ENCODE measurements at places on chromosomes 4 and X.

GRCh38 chr4:88858752-88859151, 161.1 kb upstream of the NAP1L5 start:
- no peak for DNase-seq

DNA sequence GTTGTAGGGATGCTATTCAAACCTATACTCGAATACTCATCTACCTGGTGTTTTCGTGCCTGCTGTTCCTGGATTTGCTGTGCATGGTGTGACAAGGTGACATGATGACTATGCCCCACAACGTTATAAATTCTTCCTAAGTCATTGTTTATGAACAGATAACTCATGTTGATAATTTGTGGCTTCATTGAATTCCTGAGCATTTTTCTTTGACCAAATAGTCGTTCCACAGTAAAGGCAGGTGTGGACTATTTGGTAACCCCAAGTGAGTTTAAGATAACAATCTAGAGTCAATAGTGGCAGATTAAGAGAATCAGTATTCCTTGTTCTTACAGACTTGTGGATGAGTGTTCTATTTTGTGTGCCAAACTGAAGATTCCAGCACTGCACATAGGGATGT, 59.9 kb downstream of the SNX25 start:
- DNase-seq: no peak

GRCh38 chrX:27565992-27566391, 24.2 kb upstream of the DCAF8L2 start:
- no peak for DNase-seq

GRCh38 chr4:57053508-57053907, 56.7 kb downstream of the IGFBP7 start:
- no peak for DNase-seq

DNA sequence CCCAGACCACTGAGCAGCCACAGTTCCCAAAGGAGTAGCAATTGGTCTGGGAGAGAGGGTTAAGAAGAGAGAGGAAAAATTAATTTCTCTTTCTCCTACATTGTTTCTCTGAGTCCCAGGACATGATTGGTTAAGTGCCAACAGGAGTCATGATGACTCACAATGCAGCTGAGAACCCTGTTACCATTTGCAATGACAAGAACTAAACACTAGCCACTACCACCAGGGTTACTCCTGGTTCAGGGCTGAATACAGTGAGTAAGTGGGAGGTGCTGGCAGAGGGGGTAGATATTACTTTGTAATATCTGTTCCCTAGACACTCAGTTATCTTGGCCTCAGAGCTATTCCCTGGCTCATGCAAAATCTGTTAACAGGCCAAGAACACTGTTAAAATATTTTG, 18.0 kb downstream of the ETDC start:
- DNase-seq: peak; percentile 73

DNA sequence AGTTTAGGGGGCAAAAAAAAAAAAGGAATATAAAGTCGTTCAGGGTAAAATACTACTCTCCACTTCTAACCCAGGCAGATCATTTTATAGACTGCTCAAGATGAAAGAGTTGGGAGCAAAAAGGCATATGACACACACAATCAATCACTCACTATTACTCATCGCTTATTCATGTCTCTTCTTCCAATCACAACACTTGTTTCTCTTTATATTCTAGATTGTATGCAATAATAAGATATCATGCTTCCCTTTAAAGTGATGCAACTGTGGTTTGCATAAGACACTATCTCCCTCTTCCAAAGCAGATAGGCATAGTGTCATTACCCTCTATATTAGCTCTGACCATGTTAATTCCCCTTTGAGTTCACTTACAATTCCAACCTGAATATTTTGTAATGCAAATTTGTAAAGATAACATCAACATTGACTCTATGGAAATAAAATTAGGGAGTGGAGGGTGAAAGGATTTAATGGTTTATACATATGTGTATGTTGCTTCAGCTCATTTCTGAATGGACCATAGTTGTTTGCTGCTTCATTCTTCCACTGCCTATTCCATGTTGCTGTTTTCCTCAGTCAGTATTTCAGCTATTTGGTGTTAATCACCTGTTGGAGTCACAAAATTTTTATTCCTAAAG, 154.9 kb upstream of the EPHA5 start:
- no peak for DNase-seq

GRCh38 chrX:53716328-53717088, 30.0 kb upstream of the HUWE1 start:
- no peak for DNase-seq

Data from MG63 (cell line).